ENCODE measurements at places on chromosomes 6 and 20. TPM values are rescaled to one million over a fixed set of nuclear protein-coding genes. Genes with fewer than 3 reads are reported as not detected.

GRCh38 chr20:43007525-43007924, 182.2 kb downstream of the PTPRT start:
- no peak for DNase-seq

DNA sequence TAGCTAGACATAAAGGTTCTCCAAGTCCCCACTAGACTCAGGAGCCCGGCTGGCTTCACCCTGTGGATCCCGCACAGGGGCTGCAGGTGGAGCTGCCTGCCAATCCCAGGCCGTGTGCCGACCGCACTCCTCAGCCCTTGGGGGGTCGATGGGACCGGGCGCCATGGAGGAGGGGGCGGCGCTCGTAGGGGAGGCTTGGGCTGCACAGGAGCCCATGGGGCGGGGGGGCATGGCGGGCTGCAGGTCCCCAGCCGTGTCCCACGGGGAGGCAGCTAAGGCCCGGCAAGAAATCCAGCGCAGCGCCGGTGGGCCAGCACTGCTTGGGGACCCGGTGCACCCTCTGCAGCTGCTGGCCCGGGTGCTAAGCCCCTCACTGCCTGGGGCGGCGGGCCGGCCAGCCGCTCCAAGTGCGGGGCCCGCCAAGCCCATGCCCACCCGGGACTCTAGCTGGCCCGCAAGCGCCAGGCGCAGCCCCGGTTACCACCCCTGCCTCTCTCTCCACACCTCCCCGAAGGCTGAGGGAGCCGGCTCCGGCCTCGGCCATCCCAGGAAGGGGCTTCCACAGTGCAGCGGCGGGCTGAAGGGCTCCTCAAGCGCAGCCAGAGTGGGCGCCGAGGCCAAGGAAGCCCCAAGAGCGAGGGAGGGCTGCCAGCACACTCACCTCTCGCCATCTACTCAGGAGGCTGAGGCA, 26.5 kb upstream of the ID1 start:
- DNase-seq: no peak

DNA sequence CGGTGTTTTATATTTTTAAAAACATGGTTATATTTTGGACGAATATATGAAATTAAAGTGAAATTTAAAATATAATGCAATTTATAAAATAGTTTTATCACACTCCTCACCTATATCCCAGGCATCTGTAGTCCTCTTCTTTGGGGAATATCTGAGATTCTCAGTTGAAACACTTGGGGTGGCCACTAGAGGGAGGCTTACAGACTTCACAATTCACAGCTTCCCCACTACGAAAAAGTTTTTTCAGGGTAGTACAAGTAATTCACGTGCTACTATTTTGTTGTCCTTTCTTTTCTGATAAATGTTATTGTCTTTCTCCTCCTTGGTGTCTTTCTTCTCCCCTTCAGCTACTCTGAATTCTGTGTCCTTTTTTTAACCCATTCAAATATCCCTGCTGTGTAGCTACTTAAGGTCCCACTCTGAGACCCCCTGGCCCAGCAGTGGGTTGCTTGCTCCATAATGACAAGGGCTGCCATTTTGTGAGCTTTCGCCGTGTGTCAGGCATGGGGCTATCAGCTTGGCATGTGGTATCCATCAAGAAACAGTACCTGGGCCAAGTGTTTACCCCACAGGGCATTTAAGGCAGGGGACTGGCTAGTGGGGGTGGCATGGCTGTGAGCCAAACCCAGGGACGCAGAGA, 43.6 kb upstream of the PHACTR3 start:
- peak; percentile 20 for DNase-seq

GRCh38 chr20:53658322-53658721, 64.7 kb upstream of the ZNF217 start:
- DNase-seq: no peak

Gene ENPP1
- 16.2 TPM for total RNA-seq

Gene CST7
- 9.4 TPM for total RNA-seq

Gene MCHR2
- total RNA-seq: not detected
